PC-9 (cell line): ENCODE measurements at places on chromosomes 2 and 18. TPM values are rescaled to one million over a fixed set of nuclear protein-coding genes. Genes with fewer than 3 reads are reported as not detected.

GRCh38 chr2:213545481-213545880 lies 261.2 kb downstream of the SPAG16 start:
- no peak for DNase-seq

- DNase-seq = no peak
These were observed 293.1 kb upstream of the ID2 start for GRCh38 chr2:8388781-8389180.

DNA sequence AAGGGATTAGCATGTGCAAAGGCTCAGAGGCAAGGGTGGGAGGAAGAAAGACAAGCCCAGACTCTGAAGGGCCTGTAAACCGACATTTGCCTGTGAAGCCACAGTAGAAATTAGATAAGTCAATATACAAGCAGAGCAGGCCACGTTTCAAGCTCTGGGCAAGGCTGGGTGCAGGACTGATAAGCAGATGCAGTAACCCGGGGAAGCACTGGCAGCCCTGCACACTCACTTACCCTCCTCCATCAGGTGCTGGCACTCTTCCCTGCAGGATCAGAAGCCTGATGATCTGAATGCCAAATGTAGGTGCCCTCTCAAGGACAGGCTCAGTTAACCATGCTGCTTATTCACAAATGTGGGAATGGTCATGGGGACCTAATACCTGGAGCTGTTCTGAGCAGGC lies 46.3 kb upstream of the RAB12 start:
- no peak for DNase-seq

DNA sequence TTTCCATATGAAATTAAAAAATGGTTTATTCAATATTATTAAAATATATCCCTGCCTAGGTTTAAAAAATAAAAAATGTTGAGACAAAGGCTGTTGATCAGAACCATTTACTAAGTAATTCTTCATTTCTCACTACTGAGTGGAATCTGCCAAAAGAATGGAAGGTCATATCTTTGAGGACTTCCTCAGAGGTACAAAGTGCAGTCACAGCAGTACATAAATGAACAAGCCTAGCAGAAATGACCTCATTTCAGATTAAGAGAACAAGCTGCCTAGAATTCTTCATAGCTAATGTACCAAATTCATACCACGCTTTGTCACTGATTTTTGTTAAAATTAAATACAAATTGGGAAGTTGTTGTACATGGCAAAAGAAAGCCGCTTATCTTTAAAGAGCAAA lies 318.9 kb upstream of the TFPI start:
- no peak for DNase-seq

C2orf80 gene
- total RNA-seq = not detected in 2 replicates

- DNase-seq = no peak
These were observed 21.3 kb downstream of the HNRNPLL start for GRCh38 chr2:38581193-38582147.

- DNase-seq = no peak
These were observed 53.3 kb upstream of the CXCR4 start for GRCh38 chr2:136171223-136171622.

DNA sequence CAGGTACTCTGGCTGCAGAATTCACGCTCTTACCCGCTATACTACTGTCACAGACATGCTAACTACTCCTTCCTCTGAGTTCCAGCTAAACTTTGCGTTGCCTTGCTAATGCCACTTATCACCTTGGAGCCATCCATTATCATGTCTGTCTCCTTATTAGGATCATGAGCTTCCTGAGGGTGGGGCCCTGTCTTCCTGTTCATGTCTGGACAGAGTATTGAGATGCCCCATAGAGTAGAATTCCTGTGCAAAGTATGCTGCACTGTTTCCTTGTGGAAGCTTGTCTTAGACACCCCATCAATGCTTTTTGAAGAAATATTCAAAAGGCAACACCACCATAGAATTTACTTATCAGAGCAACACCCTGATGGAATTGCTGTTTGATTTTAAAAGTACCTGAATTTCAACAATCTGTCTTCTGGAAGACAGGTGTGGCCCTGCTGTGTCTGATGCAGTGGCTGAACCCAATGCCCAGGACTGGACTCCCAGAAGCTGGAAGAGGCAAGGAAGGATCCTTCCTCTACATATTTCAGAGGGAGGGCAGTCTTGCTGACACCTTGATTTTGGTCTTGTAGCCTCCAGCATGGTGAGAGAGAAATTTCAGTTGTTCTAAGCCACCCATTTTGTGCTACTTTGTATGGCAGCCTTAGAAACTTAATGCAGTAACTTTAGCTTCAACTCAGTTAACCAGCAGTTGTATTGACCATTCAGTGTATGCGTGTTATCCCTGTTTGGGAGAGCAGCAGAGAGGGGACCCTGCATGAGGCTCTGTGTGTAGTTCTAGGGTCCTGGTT lies 5.6 kb downstream of the LAMA3 start:
- no peak for DNase-seq

DNA sequence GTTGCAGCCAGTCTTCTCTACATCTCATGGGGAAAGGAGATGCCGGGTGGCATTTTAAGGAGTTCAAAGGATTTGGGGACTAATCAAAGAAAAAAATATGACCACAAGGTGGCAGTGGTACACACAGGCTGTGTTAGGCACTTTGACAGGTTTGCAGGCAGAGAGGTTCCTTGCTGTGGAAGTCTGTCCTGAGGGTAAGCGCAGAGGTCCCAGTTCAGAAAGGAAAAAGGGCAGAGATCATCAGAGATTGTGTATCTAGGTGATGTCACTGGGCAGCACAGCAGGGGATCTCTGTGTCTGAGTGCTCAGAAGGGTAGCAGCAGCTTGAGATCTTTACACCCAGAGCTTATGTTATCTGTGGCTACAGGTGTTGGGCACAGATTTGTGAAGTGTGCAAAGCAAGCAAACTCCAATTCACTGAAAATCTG lies 231.4 kb downstream of the LRRTM1 start:
- peak; percentile 14 for DNase-seq

DNA sequence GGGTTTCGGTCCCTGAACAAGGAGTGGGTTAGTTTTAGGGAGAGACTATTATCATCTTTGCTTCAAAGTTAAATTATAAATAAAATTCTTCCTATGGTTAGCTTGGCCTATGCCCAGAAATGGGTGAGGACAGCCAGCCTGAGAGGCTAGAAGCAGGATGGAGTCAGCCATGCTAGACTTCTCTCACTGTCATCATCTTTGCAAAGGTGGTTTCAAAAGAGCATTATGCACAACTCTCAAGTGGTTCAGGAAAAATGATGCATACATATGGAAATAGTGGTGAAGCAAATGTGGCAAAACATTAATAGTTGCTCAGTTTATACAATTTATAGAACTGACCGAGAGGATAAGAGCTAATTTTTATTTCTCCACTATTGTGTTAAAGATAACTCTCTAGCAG lies 283.9 kb upstream of the FBXO11 start:
- no peak for DNase-seq

- DNase-seq = no peak
These were observed 14.0 kb upstream of the ANKRD62 start for GRCh38 chr18:12079491-12080237.

- no peak for DNase-seq
These were observed 7.1 kb upstream of the KLF11 start for GRCh38 chr2:10036095-10036884.

- DNase-seq = peak; percentile 13
These were observed 133.4 kb downstream of the HDAC4 start for GRCh38 chr2:239267288-239267951.

HOXD9 gene
- total RNA-seq = not detected in 2 replicates

DNA sequence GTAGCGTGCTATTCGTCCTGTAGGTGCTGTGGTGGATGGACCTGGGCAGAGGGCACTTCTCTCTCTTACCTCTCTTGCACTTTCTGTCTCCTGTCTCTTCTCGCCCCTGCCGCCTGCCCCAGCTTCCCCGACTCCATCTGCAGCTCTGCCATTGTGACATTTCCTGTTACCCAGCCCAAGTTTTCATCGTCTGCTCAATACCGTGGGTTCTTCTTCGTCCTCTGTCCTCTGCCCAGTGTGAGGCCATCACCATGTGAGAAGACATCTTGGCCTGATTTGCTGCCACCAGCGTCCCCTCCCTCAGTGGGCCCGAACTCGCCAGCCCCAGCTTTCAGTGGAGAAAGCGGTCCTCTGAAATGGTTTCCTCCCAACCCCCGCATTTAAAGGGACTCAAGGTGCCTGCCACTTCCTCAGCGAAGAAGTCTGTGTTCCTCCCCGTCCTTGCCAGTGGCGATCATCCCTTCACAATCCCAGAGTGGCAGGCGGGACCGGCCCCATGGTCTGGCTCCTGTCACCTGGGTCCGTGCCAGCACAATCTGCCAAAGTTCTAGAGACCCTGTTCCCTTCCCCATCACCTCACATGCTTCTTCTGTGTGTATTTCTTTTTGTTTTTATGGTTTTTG lies 18.0 kb downstream of the TGOLN2 start:
- no peak for DNase-seq

DNA sequence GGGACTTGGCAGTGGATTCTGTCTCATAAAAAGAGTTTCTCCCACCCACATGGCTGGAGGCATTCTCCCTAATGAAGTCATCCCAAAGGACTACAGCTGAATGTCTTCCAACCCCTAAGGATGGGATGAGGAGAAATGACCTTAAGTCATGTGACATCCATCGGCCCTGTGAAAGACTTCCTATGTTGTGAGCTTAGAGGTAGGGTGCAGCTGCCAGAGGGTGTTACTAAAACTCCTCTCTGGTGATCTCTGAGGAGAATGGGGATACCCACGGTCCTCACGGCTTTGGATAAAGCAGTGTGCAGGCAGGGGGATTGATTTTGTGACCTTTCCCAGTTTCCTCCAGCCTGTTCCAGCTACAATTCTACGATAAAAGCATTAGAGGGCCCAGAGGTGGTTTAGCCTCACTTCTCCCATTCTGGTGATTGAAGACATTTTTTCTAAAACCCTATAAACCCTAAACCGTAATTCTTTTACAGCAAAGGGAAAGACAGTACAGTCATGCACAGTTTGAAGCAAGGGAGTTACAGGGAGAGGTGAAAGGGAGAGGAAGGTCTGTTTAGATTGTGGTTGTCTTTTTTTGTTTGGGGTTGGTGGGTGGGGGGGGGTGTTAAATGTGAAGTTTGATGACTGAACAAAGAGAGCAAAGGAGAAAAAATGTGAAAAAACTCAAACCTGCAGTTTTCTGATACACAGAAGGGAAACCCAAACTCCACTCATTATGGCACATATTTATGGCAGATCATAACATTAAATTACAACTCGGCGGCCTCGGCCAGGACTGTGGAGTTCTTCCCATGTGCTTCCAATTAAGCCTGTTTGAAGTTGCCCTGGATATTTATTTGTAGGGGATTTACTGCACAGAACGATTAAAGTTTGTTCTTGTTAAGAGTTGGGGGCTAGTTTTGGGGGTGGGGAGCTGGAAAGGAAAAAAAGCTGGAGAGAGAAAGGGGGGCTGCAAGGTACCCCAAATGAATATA lies 26.6 kb upstream of the SLC14A2 start:
- DNase-seq = no peak

- DNase-seq = no peak
These were observed 22.0 kb upstream of the HNMT start for GRCh38 chr2:137942037-137942832.

DNA sequence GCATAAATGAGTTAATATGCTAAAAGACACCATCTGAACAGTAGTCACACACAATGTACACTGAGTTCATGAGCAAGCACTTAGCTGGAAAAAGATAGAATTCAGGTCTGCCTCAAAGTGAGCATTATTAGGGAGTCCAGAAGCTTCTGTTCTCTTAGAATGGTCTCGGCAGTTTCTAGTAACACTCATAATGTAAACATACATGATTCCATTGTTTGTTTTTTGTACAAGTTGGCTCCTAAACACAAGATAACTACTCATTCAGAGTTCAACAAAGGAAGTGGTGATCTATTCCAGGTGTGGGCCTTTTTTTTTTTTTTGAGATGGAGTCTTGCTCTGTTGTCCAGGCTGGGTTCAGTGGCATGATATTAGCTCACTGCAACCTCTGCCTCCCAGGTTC lies 66.2 kb downstream of the ESCO1 start:
- DNase-seq = no peak

- DNase-seq = no peak
These were observed 120.3 kb upstream of the RAB6C start for GRCh38 chr2:129859175-129859574.

DNA sequence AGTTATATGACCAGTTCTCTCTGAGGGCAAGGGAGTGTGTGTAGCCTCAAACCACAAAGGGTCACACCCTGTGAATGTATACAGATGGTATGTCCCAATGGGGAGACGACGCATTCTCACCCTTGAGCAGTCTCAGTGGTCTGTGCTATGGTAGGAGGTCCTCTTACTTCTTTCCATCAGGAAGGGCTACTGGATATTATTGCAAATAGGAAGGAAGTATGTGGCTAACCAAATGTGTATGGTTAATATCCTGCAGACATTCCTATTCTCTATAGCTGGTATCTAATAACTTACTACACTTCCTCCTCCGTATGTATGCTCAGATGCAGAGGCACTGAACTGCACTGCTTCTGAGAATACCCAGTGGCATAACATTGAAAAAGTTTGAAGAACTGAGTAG lies 306.7 kb upstream of the CCDC68 start:
- DNase-seq = no peak

- DNase-seq = no peak
These were observed 73.0 kb downstream of the CTNNA2 start for GRCh38 chr2:79585701-79586433.

DNA sequence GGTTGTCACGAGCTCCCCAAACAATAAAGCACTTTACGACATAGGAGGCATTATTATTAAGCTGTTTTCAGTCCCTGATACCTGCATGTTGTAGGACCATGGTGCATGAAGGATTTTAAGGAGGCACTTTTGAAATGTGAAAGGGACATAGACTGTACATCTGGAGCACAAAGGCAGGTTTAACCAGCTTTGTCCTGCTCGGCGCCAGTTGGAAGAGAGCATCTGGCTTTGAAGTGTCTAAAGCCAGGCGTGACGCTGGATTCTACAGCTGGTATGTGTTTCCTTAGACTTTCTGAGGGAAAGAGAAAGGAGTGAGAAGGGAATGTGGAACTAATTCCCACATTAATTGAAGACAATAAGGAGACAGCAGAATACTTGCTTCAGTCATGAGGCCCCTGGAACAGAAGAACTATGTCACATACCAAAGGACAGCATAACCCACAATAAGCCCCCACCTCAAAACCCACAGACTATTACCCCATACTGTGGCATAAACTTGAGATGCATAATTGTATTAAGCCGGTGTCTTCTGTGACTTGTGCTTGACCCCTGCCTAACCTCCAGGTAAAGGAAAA lies 381.0 kb upstream of the MEX3C start:
- no peak for DNase-seq

GRCh38 chr2:100105678-100106054 lies 36.7 kb downstream of the AFF3 start:
- DNase-seq = no peak

IFIH1 gene
- 4.7 and 4.8 TPM in 2 replicates for total RNA-seq

- no peak for DNase-seq
These were observed 12.9 kb downstream of the ALLC start for GRCh38 chr2:3670941-3671340.

DNA sequence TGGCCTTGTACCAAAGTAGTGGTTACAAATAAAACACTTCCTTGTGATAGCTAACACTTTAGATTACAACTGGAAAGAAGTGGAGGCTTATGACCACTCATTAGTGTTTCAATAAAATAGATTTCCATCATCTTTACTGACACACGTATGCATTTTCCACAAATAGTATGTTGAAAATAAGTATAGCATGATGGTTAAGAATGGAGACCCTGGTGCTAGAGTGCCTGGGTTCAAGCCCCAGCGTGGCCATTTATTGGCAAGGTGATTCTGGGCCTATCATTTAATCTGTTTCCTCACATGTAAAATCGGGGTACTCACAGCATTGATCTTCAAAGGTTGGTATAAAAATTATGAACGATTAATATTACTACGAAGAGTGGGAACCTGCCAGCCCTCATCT lies 54.5 kb downstream of the RAPH1 start:
- no peak for DNase-seq

- peak; percentile 52 for DNase-seq
These were observed 169.1 kb downstream of the ATAD2B start for GRCh38 chr2:23757686-23758433.
